ENCODE measurements at places on chromosomes 16 and 17. TPM values are rescaled to one million over a fixed set of nuclear protein-coding genes. Genes with fewer than 3 reads are reported as not detected.

GRCh38 chr16:66935314-66936011 lies at the start of gene CES2:
Gene CES2 (plus strand): TSS chr16:66935516. CDS start chr16:66935636, 120 bp downstream.
- peaks cover 13% of the 10 kb centered on the region for H3K27me3 ChIP-seq
- H3K4me1 ChIP-seq: peaks cover 29% of the 10 kb centered on the region
- peaks cover 4% of the 10 kb centered on the region for H3K36me3 ChIP-seq

DNA sequence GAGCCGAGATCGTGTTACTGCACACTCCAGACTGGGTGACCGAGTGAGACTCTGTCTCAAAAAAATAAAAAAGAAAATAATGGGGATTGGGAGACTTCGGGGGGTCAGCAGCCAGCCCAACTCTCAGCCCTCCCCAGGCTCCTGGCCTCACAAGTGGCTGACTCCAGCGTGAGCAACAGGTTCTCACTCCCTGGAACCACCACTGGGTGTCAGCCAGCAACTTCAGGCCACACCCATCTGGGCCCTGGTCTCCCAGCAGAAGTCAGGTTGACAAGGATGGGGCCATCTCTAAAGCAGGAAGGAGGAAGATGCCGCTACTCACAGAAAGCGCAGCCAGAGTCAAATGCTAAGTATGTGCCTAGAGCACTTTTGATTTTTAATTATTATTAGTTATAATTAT lies 139.4 kb downstream of the C16orf78 start:
- no peaks in the 10 kb centered on the region for H3K4me1 ChIP-seq
- peak; percentile 58 for DNase-seq
- no peak overlapping the region for H3K27ac ChIP-seq
- no peak overlapping the region for H3K4me3 ChIP-seq

- no peak for DNase-seq
- H3K27me3 ChIP-seq: no peaks in the 10 kb centered on the region
- no peaks in the 10 kb centered on the region for H3K36me3 ChIP-seq
- no peak overlapping the region for H3K27ac ChIP-seq
- no peak overlapping the region for H3K4me3 ChIP-seq
- H3K4me1 ChIP-seq: peaks cover 12% of the 10 kb centered on the region
These were observed 9.2 kb downstream of the PIEZO1 start for GRCh38 chr16:88775825-88776224.

GRCh38 chr17:48733632-48734328 lies 5.2 kb upstream of the HOXB13 start:
- no peaks in the 10 kb centered on the region for H3K36me3 ChIP-seq
- peak overlapping the region; percentile 65 for H3K4me3 ChIP-seq
- no peak overlapping the region for H3K27ac ChIP-seq
- peaks cover 35% of the 10 kb centered on the region for H3K4me1 ChIP-seq

Gene SNX20
- total RNA-seq: not detected

Gene PLLP
- total RNA-seq: 3.4 TPM

Gene TEKT5
- total RNA-seq: 0.60 TPM

- no peak for DNase-seq
- H3K36me3 ChIP-seq: no peaks in the 10 kb centered on the region
- H3K27me3 ChIP-seq: peaks cover 2% of the 10 kb centered on the region
- no peak overlapping the region for H3K27ac ChIP-seq
- H3K4me3 ChIP-seq: no peak overlapping the region
These were observed 29.6 kb upstream of the ASGR2 start for GRCh38 chr17:7144213-7144612.

Gene SLC22A31
- total RNA-seq: 12.1 TPM

DNA sequence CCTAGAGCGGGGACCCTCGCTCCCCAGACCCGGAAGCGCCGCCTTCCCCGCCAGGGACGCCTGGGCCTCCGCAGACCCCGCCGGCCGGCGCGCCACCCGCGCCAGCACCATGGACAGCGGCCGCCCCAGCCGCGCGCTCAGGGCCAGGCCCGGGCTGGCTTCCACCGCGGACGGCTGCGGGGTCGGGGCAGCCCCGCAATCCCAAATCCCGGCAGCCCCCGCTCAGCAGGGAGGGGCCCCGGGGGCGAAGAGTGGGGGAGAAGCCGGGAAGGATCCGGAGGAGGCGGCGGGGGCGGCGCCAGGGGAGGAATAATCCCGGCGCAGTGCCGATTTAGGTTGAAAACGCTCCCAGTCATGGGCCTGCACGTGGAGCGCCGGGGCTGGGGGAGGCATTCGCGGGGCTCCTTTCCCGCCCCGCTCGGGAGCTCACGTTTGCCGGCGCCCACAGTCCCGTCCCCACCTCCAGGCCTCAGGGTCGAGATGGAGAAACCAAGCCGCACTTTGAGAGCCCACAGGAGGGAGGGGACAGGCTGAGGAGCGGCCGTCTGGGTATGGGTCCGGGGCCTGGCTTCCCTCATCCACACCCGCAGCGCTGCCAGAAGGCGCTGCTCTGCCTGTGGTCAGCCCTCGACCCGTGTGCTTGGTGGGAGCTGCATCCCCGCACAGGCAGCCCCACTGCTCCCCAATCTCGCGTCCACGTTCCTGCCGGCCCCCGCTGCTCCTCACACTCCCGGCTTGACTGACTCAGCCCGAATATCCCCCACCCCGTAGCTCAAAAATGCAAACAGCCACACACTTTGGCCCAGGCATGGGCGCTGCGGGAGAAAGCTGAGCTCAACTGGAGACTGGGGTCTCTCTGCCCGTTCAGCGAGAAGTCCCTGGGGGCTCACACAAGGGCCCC lies 4.7 kb downstream of the FBXL16 start:
- DNase-seq: peak; percentile 76
- H3K27me3 ChIP-seq: peaks cover 82% of the 10 kb centered on the region
- no peak overlapping the region for H3K27ac ChIP-seq
- H3K36me3 ChIP-seq: no peaks in the 10 kb centered on the region
- H3K4me1 ChIP-seq: no peaks in the 10 kb centered on the region

DNA sequence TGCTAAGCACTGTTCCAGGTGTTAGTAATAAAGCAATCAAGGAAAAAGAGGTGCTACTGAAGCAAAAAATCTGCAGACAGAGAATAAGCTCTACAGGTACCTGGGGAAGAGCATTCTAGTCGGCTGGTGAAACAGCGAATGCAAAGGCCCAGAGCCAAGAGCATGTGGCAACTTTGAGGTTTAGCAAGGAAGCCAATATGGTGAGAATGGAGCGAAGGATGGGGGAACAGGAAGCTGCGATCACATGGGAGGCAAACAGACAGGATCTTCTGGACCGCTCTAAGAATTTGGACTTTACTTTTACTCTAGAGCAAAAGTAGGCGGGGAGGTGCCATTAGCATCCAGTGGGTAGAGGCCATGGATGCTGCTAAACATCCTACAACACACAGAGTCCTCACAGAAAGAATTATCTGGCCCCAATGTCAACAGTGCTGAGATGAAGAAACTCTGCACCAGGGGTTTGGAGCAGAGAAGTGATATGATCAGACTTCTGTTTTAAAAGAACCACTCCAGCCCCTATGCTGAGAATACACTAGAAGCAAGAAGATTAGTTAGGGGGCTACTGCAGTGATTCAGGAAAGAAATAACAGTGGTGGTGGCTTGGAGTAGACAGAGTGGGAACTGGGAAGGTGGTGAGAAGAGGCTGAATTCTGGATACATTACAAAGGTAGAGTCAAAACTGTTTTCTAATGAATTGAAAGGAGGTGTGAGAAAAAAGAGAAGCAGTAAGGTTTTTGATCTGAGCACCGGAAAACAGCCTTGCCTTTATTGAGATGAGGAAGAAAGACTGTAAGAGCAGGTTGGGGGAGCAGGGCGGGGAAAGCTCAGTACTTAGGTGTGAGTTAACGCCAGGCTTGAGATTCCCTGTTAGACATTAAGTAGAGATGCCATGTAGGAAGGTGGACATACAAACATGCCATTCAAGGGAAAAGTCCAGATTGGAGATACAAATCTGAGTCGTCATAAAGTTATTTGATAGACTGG lies 11.0 kb downstream of the EFTUD2 start:
- H3K27ac ChIP-seq: no peak overlapping the region

GRCh38 chr16:57500578-57501111 lies 14.4 kb upstream of the DOK4 start:
- no peaks in the 10 kb centered on the region for H3K36me3 ChIP-seq
- H3K27me3 ChIP-seq: no peaks in the 10 kb centered on the region
- no peak overlapping the region for H3K27ac ChIP-seq

Gene SYT17
- 6.8 TPM for total RNA-seq

Gene CPPED1
- total RNA-seq: 9.2 TPM

GRCh38 chr17:31843070-31843745 lies 15.8 kb downstream of the COPRS start:
- H3K4me3 ChIP-seq: no peak overlapping the region
- no peak overlapping the region for H3K27ac ChIP-seq
- H3K4me1 ChIP-seq: no peaks in the 10 kb centered on the region
- peaks cover 5% of the 10 kb centered on the region for H3K27me3 ChIP-seq

DNA sequence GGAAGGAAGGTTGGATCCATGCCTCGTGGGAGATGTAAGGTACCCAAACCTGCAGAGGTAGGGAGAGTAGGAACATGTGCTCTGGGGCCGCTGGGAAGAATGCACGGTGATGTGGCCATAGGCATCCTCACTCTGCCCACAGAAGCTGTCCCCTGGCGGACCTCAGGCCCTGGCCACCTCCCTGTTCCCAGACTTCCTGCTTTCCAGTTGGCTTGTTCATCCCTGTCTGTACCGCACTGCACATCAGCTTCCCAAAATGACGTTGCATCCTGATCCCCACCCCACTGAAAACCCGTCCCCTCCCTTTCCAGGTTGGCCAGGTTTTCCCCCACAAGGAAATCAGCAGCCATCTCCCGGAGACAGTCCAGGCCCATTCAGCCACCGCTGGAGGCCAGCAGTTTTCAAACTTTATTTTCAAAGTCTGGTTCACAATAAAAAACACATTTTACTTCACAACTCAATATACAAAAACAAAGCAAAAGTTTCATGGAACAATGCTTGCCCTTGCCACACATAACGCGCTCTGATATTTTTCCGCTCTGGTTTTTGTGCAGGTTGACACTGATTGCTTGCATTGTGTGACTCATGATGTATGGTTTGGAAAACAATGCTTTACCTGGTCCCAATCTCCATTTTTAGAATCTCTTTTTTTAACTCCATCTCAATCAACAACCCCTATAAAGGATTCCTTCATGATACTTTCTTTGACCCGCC lies 143.0 kb downstream of the GAS7 start:
- no peaks in the 10 kb centered on the region for H3K36me3 ChIP-seq
- no peak overlapping the region for H3K4me3 ChIP-seq
- no peak for DNase-seq
- H3K4me1 ChIP-seq: peaks cover 10% of the 10 kb centered on the region
- H3K27ac ChIP-seq: no peak overlapping the region

DNA sequence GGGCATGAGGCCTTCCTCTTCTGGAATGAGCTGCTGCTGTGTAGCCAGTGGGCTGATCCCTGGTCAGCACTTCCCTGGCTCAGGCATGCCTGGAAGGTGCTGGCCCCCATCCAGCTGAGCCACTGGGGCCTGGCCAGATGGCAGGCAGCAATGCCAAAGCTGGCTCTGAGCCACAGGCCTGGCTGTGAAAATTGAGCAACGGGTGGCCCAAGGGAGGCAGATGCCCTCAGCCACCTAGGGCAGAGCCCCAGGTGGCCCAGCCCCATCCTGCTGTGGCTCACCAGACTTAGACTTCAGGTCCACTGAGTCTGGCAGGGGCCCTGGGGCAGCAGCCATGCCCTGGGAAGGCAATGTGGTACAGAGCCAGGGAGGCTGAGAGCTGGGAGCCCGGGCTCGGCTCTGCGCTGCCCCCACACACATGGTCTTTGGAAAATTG lies 8.5 kb upstream of the CRHR1 start:
- no peaks in the 10 kb centered on the region for H3K36me3 ChIP-seq
- H3K4me3 ChIP-seq: no peak overlapping the region
- H3K27me3 ChIP-seq: peaks cover 10% of the 10 kb centered on the region
- H3K4me1 ChIP-seq: peaks cover 16% of the 10 kb centered on the region
- no peak overlapping the region for H3K27ac ChIP-seq

- no peak overlapping the region for H3K4me3 ChIP-seq
- no peak overlapping the region for H3K27ac ChIP-seq
- H3K36me3 ChIP-seq: no peaks in the 10 kb centered on the region
- H3K4me1 ChIP-seq: peaks cover 19% of the 10 kb centered on the region
These were observed 94.3 kb upstream of the ZFHX3 start for GRCh38 chr16:73142053-73142854.

- no peak overlapping the region for H3K27ac ChIP-seq
- H3K27me3 ChIP-seq: peaks cover 54% of the 10 kb centered on the region
- DNase-seq: no peak
- no peaks in the 10 kb centered on the region for H3K4me1 ChIP-seq
These were observed 18.7 kb downstream of the ZNF200 start for GRCh38 chr16:3216263-3216640.

- no peak for DNase-seq
- no peaks in the 10 kb centered on the region for H3K36me3 ChIP-seq
- no peak overlapping the region for H3K4me3 ChIP-seq
- H3K27ac ChIP-seq: 0 out of 2 replicates have a peak overlapping the region, but pooled peaks have one; percentile 18
- H3K4me1 ChIP-seq: peaks cover 12% of the 10 kb centered on the region
These were observed 7.0 kb upstream of the GAN start for GRCh38 chr16:81307770-81308169.

DNA sequence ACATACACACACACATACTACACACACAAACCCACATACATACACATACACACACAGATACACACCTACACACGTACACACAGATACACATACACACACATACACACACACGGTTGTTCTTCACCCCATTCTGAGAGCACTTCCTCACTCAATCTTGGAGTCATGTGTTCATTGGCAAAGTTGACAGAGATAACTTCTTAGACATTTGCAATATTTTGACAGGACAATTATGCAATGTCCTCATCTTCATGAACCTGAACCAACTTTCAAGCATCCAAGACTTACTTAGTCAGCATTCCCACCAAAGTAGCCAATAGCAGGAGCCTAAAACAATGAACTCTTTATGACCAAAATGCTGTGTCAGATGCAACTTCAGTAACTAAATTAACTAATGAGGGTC lies 77.1 kb upstream of the DNAH17 start:
- no peak for DNase-seq
- H3K27ac ChIP-seq: no peak overlapping the region
- no peaks in the 10 kb centered on the region for H3K36me3 ChIP-seq
- H3K4me1 ChIP-seq: no peaks in the 10 kb centered on the region
- no peak overlapping the region for H3K4me3 ChIP-seq

- H3K27ac ChIP-seq: no peak overlapping the region
- DNase-seq: no peak
- no peak overlapping the region for H3K4me3 ChIP-seq
- no peaks in the 10 kb centered on the region for H3K4me1 ChIP-seq
These were observed 8.6 kb upstream of the MMP15 start for GRCh38 chr16:58016840-58017446.

Gene HOXB8
- total RNA-seq: not detected

Gene CDRT15L2
- total RNA-seq: not detected

Gene AURKB
- 180 TPM for total RNA-seq

- no peaks in the 10 kb centered on the region for H3K4me1 ChIP-seq
- H3K4me3 ChIP-seq: no peak overlapping the region
- no peak overlapping the region for H3K27ac ChIP-seq
- DNase-seq: no peak
- no peaks in the 10 kb centered on the region for H3K36me3 ChIP-seq
These were observed 10.4 kb upstream of the KATNB1 start for GRCh38 chr16:57725151-57725550.

GRCh38 chr17:27453471-27453870 lies 2.8 kb upstream of the KSR1 start:
- no peak overlapping the region for H3K4me3 ChIP-seq
- H3K36me3 ChIP-seq: no peaks in the 10 kb centered on the region
- peaks cover 12% of the 10 kb centered on the region for H3K27me3 ChIP-seq
- peaks cover 22% of the 10 kb centered on the region for H3K4me1 ChIP-seq

GRCh38 chr17:78934681-78935418 lies 9.7 kb upstream of the TIMP2 start:
- no peak for DNase-seq
- peaks cover 4% of the 10 kb centered on the region for H3K4me1 ChIP-seq
- no peaks in the 10 kb centered on the region for H3K36me3 ChIP-seq
- no peak overlapping the region for H3K4me3 ChIP-seq

- DNase-seq: no peak
- H3K4me3 ChIP-seq: no peak overlapping the region
- H3K27me3 ChIP-seq: no peaks in the 10 kb centered on the region
- H3K27ac ChIP-seq: no peak overlapping the region
- H3K36me3 ChIP-seq: peaks cover 12% of the 10 kb centered on the region
- no peaks in the 10 kb centered on the region for H3K4me1 ChIP-seq
These were observed 9.6 kb downstream of the STX8 start for GRCh38 chr17:9566067-9566466.

Data from WTC11 (cell line).